AG04449 (cell line): ENCODE measurements at places on chromosomes 6 and 20.

- no peak for DNase-seq
These were observed 63.1 kb downstream of the GMPR start for GRCh38 chr6:16301511-16301910.

GRCh38 chr6:118771253-118771652 lies 119.9 kb upstream of the CEP85L start:
- no peak for DNase-seq

GRCh38 chr6:45718131-45718530 lies 297.5 kb downstream of the CLIC5 start:
- DNase-seq = no peak

GRCh38 chr20:33875055-33875454 lies 63.9 kb downstream of the CHMP4B start:
- no peak for DNase-seq

DNA sequence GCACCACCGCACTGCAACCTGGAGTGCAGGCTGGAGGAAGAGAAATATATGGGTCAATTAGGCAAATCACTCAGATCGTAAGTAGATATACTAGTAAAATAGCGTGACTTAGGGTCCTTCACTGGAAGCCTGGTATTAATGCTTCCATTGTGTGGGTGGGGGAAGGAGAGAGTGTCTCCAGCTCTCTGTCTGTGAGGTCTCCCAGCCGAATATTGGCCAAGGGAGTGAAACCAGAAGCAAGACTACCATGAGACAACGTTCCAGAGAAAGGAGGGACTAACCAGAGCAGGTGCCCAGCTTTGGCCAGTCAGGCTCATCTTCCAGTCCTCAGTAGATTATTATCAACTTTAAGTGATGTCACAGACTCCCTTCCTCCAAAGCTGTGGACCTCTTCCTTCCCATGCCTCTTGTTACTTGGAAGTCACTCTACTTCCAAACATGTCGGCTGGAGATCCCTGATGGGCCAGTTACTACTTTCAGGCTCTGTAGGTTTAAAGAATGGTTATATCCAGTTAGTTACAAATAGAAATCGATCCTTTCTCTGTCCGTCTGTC lies 28.8 kb downstream of the MTHFD1L start:
- DNase-seq = no peak
